GM04503 (cell line): ENCODE measurements at places on chromosomes 1 and 21.

GRCh38 chr1:113692824-113693431 is 66.4 kb downstream of the PHTF1 start:
- DNase-seq, result no peak

DNA sequence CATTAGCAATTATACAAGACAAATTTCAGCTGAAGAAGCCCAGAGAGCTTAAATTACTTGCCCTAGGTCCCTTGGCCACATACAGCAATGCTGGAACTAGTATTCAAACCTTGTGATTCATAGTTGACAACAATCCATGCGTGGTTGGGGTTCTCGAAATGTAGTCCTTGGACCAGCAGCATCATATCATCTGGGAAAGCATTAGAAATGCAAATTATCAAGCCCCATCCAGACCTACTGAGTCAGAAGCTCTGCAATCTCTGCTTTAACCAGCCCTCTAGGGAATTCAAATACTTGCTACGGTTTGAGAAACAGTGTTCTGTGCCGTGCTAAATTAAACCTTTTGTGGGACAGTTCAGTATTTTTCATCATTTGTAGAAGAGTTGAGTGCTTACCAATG is 65.1 kb downstream of the CLIC6 start:
- DNase-seq, result no peak

DNA sequence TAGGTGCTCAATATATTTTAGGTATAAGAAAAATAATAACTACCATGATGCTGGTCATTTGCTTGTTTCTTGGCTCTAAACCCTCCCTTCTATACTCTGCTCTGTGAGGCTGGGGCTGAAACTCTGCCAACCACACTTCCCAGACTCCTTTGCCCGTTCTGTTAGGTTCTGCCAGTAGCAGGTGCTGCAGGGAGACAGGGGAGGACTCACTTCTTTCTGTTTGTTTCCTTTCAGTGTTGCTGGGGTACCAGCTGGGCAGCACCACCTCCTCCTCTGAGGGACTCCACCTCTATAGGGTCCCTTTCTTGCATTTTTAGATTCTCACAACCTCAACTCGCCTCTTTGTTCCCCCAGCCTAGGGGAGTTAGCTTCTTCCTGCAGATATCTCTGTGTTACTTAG is 17.0 kb upstream of the SH2D2A start:
- no peak for DNase-seq

DNA sequence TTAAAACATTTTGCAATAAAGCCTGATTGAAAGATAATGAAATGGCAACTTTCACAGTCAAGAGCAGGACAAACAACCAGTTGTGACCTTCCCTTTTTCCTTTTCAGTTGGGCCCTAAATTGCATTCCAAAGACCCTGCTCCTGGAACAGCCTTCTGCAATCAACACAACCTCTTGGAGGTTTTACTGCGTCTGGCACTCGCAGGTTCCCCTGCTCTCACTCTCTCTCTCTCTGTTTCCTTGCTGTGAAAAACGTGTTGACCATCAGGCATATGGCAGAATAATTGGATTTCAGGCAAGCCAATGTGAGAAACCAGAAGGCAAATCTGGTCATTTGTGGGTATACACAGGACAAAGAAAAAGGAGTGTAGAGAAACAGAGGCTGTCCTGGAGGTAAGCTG is 23.2 kb downstream of the SLC44A5 start:
- no peak for DNase-seq

GRCh38 chr1:82836973-82837680 is 1036.4 kb downstream of the ADGRL2 start:
- no peak for DNase-seq

DNA sequence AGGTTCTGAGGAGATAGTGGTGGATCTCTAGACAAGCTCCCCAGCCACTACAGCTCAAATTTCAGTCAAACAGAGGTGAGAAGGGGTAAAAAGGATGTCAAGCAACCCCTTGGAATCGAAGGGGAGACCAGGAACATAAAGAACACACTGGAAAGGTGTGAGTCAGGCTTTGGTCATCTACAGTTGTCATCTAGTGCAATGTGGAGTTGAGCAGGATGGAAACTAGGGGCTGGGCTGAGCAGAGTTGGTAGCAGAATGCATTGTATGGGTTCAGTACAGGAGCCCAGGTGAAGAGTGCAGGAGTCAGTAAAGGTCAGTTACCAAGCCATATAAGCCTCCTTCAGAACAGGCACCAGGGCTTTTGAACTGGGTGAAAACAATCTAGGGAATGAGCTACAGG is 52.7 kb upstream of the VAV3 start:
- no peak for DNase-seq

DNA sequence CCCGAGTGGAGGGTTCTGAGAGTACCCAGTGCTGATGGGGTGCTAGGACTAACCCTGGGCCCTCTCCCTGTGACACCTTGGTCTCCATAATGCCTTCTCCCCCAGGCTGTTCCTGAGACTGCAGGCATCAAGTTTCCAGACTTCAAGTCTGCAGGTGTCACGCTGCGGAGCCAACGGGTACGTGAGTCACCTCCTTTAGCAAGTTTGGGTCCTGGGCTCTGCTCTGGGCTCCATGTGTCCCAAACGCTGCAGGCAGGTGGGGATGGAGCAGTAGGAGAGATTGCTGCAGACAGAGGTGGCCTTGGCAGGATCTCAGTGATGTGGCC is 6.0 kb downstream of the DMAP1 start:
- DNase-seq, result no peak

GRCh38 chr1:204633665-204634064 is 51.9 kb downstream of the LRRN2 start:
- DNase-seq, result no peak

GRCh38 chr1:76668046-76668445 is 199.2 kb upstream of the ST6GALNAC5 start:
- DNase-seq, result no peak

DNA sequence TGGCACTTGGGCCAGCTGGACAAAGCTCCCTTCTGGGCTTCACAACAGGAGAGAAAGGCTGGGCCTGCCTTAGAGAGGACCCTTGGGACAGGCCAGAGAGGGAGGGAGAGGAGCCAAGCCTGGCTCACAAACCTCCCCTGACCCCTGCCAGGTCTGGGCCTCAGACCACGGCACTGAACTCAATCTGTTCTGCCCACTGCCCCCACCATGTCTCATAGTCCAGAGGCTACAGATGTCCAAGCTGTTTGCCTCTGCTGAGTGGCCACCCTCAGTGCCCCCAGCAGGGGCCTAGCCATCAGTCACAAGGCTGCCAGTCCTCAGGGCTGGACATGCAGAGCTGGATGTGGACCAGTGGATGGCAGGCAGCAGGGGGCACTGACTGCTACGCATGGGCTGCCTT is 13.0 kb upstream of the DMBX1 start:
- DNase-seq, result no peak

- DNase-seq, result no peak
Observed at GRCh38 chr1:245454051-245454450, 299.3 kb downstream of the KIF26B start.

DNA sequence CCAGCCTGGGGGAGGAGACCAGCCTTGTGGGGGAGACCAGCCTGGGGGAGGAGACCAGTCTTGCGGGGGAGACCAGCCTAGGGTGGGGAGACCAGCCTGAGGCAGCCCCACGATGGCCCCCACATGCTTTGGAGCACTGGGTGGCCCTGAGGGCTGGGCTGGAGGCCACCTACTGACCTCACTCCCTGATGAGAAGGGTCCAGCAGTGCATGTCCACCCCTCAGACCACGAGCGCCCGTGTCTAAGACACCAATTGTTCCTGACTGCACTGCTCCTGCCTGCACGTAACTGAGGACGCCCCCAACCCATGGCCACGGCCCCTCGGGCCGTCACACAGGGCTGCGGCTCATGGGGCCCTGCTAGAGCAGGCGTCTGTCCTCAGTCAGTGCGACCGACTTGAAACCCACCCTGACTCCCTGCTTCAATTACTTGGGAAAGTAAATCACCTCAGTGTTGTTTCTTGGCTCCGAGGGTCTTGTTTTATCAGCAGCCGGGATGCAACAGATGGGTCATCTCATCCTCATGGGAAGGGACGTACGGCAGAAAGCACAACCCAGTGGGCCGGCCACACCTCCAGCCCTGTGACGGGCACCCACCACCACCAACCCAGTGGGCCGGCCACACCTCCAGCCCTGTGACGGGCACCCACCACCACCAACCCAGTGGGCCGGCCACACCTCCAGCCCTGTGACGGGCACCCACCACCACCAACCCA is at the start of gene SPATC1L:
SPATC1L (minus strand) TSS at position 550 of the 715 bp plus-strand sequence. CDS start 1,643 bp downstream, outside the sequence.
- DNase-seq, result no peak

DNA sequence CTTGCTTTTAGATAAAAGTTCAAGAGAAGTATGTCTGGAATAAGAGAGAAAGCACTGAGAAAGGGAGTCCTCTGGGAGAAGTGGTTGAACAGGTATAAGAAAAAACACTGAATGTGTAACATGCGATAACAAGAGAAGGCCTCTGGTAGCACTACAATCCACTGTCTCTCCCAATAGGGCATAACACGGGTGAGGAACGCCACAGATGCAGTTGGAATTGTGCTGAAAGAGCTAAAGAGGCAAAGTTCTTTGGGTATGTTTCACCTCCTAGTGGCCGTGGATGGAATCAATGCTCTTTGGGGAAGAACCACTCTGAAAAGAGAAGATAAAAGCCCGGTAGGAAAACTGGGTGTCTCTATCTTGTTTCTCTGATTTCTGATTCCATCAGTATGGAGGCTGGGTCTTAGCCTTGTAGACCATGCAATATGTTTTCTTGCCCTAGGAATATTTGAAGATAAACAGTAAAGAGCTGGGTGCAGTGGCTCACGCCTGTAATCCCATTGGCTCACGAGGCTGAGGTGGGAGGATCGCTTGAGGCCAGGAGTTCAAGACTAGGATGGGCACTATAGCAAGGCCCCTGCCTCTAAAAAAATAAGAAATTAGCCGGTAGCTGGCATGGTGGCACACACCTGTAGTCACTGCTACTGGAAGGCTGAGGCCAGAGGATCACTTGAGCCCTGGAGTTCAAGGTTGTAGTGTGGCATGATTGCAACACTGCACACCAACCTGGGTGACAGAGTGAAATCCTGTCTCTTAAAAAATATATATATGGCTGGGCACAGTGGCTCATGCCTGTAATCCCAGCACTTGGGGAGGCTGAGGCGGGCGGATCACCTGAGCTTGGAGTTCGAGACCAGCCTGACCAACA is 40.4 kb downstream of the DAP3 start:
- DNase-seq, result peak; percentile 39

GRCh38 chr1:153498746-153499145 is 37.0 kb downstream of the S100A6 start:
- no peak for DNase-seq

DNA sequence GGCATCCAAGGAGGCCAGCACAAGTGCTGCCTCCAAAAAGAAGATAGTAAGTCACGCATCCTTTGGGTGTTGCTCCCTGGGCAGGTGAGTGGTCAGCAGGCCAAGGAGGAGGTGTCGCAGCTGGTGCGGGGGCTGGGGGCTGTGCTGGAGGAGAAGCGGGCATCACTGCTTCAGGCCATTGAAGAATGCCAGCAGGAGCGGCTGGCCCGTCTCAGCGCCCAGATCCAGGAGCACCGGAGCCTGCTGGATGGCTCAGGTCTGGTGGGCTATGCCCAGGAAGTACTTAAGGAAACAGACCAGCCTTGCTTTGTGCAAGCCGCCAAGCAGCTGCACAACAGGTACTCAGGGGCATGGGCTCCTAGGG is 4.3 kb downstream of the TRIM46 start:
- DNase-seq, result no peak

DNA sequence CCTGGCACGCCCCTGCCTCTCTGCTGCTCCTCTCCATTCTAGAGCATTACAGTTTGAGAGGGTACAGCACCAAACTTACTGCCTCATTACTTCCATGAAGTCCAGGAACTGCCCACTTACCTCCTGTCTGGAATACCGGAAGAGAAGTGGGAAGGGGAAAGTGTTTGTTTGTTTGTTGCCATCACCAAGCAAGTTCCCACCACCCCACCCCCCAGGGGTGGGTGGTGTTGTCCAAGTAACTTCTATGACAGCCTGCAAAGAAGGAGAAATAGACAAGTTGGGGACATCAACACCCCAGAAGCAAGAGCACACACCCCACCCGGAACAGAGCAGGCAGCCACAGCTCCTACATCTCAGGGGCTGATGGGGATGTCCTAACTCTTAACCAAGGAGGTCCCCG is 18.0 kb downstream of the OPTC start:
- no peak for DNase-seq

- no peak for DNase-seq
Observed at GRCh38 chr1:199778324-199778955, 249.1 kb upstream of the NR5A2 start.

DNA sequence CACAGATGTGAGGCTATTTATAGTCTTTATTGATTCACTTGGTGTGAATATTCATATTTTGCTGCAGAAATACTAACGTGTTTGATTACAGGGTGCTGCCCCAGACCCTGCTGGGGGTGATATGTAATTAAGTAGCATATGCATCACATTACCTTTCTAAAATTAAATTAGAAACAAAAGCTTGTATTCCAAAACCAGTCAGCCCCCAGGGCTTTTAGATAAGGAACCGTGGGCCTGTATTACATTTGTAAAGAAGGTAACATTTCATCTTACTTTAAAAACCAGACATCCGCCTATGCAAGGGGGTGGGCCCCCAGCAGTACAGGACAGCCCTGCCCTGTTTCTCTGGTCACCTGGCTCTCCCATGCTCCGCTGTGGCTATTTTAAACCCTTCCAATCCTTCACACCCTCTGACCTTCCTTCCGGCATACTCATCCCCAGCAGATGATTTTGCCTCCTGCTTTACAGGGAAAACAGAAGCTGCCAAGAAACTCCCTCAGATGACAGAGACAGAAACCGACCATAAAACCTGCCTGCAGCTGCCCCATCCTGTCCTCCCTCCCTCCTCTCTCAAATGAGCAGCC is 22.0 kb upstream of the KCNC4 start:
- DNase-seq, result no peak

GRCh38 chr1:115632251-115633026 is 9.3 kb upstream of the VANGL1 start:
- DNase-seq, result no peak

DNA sequence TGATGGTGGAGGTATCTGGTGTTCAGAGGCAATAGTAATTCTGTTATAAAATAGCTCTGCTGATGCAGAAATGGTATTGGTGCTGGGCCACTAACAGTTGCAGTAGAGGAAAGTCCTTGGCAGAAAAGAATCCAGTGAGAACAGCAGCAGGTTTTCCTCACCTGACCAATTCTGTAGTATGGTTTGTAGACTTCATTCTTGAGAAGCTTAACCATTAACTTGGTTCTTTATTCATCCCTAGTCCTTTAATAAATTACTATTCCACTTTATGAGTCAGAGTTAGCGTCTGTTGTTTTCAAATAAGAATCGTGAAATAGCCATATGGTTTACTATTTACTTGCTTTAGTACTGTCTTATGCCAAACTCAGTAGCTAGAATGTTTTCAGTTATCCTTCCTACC is 128.5 kb upstream of the SERTAD4 start:
- no peak for DNase-seq
